ENCODE measurements at places on chromosomes 11 and 22.

DNA sequence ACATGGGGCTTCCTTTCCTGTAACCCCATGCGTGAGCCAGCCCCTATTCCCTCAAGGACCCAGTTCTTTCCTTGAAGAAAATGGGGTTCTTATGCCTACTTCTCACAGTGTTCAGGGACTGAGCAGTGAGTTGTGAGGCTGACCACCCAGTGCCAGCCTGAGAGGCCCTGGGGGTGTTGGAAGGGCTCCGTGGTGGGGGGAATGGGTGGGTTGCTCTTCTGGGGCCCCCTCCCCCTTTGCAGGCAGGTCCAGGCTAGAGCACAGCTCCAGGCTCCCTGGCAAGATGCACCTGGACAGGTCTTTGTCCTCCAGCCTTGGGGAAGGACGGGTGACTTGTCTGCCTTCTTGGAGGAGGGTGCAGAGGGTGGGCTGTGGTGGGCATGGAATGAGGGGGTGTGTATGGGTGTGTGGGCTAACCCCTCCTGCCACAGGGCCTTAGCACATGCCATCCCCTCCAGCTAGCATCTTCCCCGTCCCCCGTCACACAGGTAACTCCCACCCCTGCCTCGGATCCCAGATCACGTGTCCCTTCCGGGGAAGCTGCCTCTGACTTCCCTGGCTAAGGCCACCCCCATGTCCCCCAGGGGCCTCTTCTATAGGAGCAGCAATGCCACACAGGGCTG is 64.6 kb downstream of the MYEOV start:
- DNase-seq = no peak

DNA sequence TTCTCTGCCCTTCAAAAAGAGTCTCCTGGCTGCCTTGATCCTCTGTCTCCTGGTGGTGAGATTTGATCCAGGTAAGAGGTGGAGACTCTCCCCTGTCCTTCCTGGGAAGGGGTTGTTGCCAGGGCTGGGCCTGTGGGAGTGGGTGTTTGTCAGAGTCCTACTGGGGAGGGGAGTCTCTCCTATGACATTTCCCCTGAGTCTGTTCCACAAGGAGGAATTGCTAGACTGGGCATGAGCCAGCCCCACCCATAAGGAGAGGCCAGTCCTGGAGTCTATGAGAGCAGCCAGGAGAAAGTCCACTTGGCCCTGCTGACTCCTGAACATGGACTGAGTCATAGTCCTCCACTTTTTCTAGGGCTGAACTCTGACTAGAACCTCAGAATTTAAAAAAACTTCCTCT is 7.4 kb downstream of the PEX26 start:
- DNase-seq = no peak

GRCh38 chr11:9094420-9094819 is 3.0 kb upstream of the SCUBE2 start:
- DNase-seq = no peak

GRCh38 chr11:43631732-43632131 is 48.8 kb upstream of the HSD17B12 start:
- no peak for DNase-seq

DNA sequence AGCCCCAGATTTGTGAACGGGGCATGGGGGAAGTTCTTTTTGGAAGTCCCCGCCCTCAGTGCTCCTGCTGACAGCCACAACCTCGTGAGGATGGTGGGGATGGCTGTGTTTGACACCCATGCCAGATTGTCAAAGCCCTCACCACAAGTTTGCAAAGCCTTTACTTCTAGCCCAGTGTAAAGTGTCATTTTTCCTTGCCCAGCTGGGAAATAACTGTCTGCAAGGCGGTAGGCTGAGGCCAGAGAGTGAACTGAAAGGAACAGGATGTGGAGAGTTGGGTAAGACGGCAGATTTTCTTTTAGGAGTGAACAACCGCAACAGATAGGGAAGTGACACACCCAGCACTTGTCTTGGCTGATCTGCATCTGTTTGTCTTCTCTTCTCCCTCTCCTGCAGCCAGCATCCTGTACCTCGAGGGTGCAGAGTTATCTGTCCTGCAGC is 13.6 kb downstream of the IL17RA start:
- DNase-seq = no peak

All from skeletal muscle cell (primary cell).